ENCODE measurements at places on chromosomes 11 and 22.

GRCh38 chr22:31488988-31489617, 539 bp downstream of the EIF4ENIF1 start:
- DNase-seq: peak; percentile 35

- DNase-seq: no peak
Measured at GRCh38 chr11:45726493-45727054, 61.2 kb upstream of the CHST1 start.

GRCh38 chr22:38034278-38034882, 22.8 kb upstream of the PICK1 start:
- DNase-seq: peak; percentile 92

DNA sequence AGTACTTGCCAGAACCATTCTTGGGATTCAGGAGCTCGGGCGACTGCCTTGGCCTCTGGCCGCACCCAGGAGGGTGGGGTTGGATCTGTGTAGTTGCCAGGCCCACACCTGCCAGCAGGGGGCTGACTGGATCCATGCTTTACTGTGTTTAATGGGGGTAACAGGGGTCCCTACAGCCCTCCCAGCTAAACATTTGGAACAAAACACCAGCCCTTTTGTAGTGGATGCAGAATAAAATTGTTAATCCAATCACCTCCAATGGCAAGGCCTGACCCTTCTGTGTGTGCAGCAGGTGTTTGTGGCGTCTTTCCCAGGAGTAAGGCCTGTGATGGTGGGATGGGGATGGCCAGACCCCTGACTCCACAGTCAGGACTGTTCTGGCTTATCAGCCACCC, 22.5 kb downstream of the SUN2 start:
- peak; percentile 28 for DNase-seq

DNA sequence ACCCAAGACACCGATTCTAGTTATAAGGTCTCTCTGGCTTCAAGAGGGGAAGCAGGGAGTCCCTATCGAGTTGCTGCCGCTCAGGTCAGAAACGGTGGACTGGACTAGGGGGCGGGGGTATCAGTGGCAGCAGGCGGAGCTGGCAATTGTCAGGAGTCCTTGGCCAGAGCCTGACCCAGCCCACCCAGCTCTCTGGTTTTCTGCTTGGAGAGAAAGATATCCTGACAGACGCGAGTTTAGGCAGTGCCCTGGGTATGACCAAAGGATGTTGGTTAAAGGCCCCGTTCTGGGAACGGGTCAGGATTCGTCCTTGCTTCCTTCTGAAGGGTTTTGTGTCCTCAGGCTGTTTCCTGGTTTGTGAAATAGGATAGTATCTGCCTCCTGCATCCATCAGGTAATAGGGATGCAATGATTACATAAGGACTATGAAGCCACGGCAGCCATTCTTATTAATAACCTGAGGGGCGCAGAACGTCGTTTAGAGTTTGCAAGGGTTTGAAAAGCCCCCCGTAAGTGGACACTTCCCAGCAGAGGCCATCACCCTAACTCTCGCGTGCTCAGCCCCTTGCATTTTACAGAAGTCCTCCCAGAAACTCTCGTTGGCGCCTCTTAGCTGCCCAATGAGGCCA, 700 bp upstream of the DEPDC5 start:
- peak; percentile 22 for DNase-seq

DNA sequence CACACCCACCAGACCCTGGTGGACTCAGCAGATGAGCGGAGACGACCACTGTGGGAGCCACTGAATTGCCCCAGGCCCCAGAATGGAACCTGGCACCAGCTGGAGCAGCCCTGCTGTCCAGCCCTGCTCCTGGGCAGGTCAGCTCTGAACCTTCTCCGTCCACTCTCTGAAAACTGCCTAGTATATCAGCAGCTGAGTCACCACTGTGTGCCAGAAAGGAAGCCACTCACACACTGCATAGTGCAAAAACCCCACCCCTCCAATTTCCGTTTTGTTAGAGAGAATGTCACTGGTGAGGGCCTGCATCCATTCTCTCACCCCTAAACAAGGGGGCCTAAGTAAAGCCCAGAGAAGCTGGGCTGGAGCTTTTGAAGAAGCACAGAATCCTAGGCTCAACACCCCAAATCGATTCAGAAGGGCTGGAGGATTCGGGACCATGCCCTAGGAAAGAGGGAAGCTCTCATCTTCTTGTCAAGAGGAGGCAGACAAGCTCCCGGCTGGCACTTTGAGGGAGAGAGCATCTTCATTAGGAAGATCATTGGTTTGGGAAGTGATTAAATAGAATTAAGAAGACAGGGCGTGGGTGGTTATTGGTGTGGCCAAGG, 44.5 kb downstream of the GALNT18 start:
- DNase-seq: peak; percentile 30

DNA sequence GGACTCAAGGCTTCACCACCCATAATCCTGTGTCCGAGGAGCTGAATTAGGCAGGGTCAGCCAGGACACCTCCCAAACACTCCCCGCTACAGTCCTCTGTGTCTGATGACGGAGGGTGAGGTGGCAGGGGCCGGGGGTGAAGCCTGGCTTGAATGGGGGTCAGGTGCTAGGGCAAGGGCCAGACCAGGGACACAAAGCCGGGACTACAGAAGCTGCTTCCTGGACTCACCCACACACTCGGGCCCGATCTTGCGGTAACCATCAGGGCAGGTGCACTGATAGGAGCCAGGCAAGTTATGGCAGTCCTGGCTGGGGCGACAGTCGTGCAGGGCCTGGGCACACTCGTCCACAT, 2.3 kb downstream of the EFEMP2 start:
- DNase-seq: no peak

GRCh38 chr11:83648610-83649527, 362.7 kb upstream of the CCDC90B start:
- DNase-seq: no peak

- DNase-seq: peak; percentile 91
Measured at GRCh38 chr11:65290448-65291165, 24.1 kb upstream of the CDC42EP2 start.

- DNase-seq: no peak
Measured at GRCh38 chr11:62577046-62577714, 3.5 kb upstream of the EEF1G start.

GRCh38 chr11:60029015-60029632, 11.1 kb upstream of the OOSP2 start:
- DNase-seq: no peak

GRCh38 chr22:44570476-44571445, 72.7 kb upstream of the RTL6 start:
- no peak for DNase-seq

GRCh38 chr11:109964487-109964886, 128.7 kb upstream of the ZC3H12C start:
- no peak for DNase-seq

DNA sequence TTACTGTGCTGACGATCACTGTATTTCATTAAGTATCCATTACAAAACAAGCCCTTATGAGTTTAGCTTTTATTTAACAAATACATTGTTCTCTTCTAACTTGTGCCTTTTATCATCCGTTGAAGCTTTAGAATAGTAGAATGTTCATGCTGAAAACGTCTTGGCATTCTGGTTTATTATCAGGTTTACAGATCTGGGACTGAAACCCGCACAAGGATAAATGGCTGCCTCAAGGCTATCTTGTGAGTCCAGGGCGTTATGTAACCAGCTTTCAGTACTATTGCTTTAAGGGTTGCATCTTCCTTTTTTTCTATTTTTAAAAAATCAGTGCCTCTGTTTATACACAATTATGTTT, 66.6 kb upstream of the PRODH start:
- no peak for DNase-seq

DNA sequence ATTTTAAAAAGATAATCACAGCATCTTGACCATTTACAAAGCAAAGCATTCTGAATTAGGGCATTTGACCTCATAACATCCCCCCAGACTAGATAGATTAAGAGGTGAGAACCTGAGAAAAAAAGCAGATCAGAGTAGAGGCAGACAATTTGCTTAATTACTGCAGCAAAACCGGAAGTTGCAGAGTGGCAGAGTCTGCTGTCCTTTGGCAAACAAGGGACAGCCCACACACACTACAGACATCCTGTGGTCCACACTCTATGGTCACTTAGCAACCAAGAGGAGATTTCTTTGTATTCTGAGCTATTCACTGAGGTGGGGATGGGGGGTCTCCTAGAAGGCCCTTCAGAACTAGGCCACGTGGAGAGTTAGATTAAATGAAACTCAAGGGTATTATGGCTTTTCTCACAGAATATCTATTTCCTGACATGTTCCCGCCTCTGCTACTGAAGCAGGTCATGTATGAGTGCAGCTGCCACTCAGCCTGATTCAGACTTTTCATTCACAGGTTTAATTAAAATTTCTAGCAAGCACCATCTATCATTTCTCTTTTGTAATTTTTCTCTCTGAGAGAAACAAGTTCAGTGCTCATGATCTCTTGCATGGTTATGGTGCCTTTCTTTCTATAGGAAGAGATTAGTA, 48.5 kb downstream of the SVIP start:
- DNase-seq: no peak
